H9 (cell line): ENCODE measurements at places on chromosomes 4 and X. TPM values are rescaled to one million over a fixed set of nuclear protein-coding genes. Genes with fewer than 3 reads are reported as not detected.

- no peak overlapping the region for H3K4me3 ChIP-seq
- H3K27ac ChIP-seq, result no peak overlapping the region
- H3K36me3 ChIP-seq, result peaks cover 36% of the 10 kb centered on the region
These were observed 20.6 kb downstream of the ZDHHC9 start for GRCh38 chrX:129823115-129823514.

GRCh38 chrX:2735270-2735669 is 16.6 kb upstream of the XG start:
- no peak overlapping the region for H3K27ac ChIP-seq
- peaks cover 20% of the 10 kb centered on the region for H3K36me3 ChIP-seq
- no peaks in the 10 kb centered on the region for H3K27me3 ChIP-seq
- no peak overlapping the region for H3K4me3 ChIP-seq

GRCh38 chr4:183139972-183140570 is 41.0 kb downstream of the WWC2 start:
- no peak overlapping the region for H3K27ac ChIP-seq
- no peaks in the 10 kb centered on the region for H3K27me3 ChIP-seq
- no peak for DNase-seq
- H3K36me3 ChIP-seq, result no peaks in the 10 kb centered on the region

- H3K27me3 ChIP-seq, result no peaks in the 10 kb centered on the region
- DNase-seq, result no peak
- peaks cover 3% of the 10 kb centered on the region; the same call in 1 of the 2 replicates for H3K4me1 ChIP-seq
- H3K4me3 ChIP-seq, result no peak overlapping the region
- no peaks in the 10 kb centered on the region for H3K36me3 ChIP-seq
These were observed 175.3 kb downstream of the QDPR start for GRCh38 chr4:17336524-17336961.

DNA sequence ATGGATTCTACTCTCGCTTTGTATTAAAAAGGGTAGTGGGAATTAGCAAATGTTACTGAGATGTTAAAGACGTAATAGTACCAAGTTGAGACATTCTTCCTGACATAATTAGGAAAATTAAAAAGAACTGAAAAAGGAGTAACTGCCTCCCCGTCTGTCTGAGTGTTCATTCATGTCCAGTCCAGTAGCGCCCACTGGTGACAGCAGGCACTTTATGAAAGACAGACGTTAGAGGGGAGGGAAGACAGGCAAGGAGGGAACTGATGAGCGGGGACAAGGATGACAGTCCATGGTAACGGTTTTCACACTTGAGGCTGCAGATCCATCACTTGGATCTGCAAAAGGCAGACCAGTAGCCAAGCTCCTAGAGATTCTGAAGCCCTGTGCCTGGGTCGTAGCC is 326.7 kb downstream of the STK32B start:
- H3K36me3 ChIP-seq, result no peaks in the 10 kb centered on the region; the same call in 1 of the 2 replicates
- H3K27ac ChIP-seq, result no peak overlapping the region
- H3K27me3 ChIP-seq, result no peaks in the 10 kb centered on the region

The MYL5 gene
- total RNA-seq, result 18.0 and 18.4 TPM in 2 replicates
